ENCODE measurements at places on chromosomes 7 and 10. TPM values are rescaled to one million over a fixed set of nuclear protein-coding genes. Genes with fewer than 3 reads are reported as not detected.

DNA sequence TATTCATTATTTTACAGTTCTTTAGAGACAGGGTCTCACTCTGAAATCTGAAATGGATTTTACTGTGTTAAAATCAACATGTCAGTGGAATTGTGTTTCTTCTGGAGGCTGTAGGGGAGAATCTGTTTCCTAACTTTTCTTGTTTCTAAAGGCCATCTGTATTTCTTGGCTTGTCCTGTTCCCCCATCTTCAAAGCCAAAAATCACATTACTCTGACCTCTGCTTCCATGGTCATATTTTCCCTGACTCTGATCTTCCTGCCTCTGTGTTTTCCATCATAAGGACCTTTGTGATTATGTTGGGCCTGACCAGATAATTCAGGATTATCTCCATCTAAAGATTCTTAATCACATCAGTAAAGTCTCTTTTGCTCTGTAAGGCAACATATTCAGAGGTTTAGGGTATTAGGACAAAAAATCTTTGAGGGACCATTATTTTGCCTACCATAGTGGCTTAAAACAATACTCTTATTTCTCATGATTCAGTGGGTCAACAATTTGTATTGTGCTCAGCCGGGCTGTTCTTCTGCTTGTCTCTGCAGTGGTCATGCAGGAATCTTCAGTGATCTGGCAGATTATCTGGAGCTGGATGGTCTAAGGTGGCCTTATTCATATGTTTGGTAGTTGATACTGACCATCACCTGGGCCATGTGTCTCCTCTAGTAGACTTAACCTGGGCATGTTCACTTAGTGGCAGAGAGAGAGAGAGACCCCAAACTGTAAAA lies 5.7 kb downstream of the ANLN start:
- no peak for DNase-seq

- no peak for DNase-seq
Measured at GRCh38 chr10:49307921-49308320, 9.0 kb downstream of the C10orf71 start.

DNA sequence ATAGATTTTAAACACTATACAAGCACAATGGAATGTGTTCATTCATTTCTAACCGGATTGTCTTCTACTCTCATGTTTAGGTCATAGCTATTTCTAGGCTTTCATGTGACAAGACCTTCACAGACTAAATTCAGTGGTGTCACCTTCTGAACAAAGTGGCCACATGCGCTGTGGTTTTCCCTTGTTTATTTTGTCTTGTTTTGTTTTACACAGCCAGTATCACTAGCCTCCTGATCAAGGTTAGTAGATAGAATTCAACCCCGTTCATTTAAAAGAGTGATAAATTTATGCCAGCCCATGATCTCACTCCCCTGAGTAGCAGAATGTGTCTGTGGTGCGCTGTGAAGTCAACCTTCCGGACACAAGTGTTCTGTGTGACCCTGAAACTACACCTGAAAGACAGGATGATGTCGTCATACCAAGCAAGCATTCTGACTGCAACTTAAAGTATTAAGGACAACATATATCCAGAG lies 209.1 kb downstream of the CREB5 start:
- DNase-seq: no peak

GRCh38 chr10:52170776-52171175 lies 143.3 kb upstream of the DKK1 start:
- no peak for DNase-seq

- no peak for DNase-seq
Measured at GRCh38 chr10:102511583-102512274, 8.0 kb downstream of the SUFU start.

DNA sequence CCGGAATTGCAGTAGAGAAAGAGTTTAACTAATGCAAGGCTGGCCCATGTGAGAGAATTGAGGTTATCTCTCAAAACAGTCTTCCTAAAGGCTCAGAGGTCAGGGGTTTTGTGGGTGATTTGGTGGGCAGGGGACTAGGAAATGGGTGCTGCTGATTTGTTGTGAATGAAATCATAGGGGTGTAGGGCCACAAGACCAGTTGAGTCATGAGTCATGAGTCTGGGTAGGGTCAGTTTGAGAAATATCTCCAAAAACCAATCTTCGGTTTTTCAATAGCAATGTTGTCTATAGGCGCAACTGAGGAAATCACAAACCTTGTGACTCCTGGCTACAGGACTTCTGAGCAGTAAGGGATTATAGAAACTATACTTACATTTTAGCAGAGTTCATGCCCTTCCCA lies 460.0 kb upstream of the NRP1 start:
- DNase-seq: no peak

- DNase-seq: peak; percentile 7
Measured at GRCh38 chr7:2930310-2931033, 86.4 kb upstream of the GNA12 start.

- no peak for DNase-seq
Measured at GRCh38 chr10:26222563-26222962, 6.0 kb downstream of the GAD2 start.

- no peak for DNase-seq
Measured at GRCh38 chr7:24716480-24717246, 40.6 kb downstream of the GSDME start.

DNA sequence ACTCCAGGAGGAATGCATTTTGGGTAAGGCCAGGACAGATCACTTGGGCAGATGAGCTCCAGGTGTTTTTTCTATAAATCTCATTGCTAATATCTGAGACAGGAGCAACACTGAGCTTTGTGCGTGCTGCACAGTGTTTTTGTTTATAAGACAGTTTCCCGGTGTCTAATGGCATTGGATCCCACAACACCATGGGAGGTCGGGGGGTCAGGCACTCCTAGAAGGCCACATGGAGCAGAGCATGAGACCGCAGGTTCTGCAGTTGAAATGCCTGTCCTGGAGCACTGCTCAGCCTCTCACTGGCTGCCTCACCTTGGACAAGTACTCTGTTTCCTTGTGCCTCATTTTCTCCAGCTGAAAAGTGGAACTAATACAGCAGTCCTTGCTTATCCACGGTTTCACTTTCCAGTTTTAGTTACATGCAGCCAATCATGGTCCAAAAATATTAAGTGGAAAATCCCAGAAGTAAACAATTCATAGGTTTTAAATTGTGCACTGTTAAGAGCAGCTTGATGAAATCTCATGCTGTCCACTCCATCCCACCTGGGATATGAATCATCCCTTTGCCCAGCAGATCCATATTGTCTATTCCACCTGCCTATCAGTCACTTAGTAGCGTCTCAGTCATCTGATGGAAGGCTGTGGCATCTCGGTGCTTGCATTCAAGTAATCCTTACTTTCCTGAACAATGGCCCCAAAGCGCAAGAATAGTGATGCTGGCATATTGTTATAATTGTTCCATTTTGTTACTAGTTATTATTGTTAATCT lies 35.2 kb downstream of the ATXN7L1 start:
- no peak for DNase-seq

- no peak for DNase-seq
Measured at GRCh38 chr10:128475686-128476367, 349.6 kb upstream of the MKI67 start.

GRCh38 chr10:131172433-131172832 lies 139.1 kb downstream of the TCERG1L start:
- DNase-seq: no peak

GRCh38 chr10:27258492-27258837 lies 17.9 kb upstream of the ACBD5 start:
- DNase-seq: no peak

GRCh38 chr10:131195116-131195515 lies 116.4 kb downstream of the TCERG1L start:
- DNase-seq: no peak

GRCh38 chr7:45962861-45963260 lies 41.8 kb upstream of the IGFBP3 start:
- DNase-seq: no peak

DNA sequence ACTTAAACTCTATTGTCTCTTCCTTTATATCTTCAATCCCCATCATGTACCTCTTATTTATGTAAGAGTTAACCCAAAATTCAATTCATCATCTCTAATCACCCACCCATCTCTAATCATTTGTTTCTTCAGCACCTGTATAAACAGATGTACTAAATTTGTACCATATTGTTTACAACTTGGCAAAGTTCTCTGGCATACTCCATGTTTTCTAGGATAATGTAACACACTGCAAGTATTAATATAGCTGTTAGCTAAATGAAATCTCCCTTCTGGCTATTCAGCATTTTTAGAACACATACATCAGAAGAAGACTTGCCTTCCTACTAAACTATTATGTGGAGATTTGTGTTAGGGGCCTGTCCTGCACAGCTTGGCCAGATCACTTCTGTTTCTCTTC lies 33.1 kb downstream of the MALSU1 start:
- DNase-seq: no peak

GRCh38 chr7:2920956-2921652 lies 77.0 kb upstream of the GNA12 start:
- DNase-seq: no peak

DNA sequence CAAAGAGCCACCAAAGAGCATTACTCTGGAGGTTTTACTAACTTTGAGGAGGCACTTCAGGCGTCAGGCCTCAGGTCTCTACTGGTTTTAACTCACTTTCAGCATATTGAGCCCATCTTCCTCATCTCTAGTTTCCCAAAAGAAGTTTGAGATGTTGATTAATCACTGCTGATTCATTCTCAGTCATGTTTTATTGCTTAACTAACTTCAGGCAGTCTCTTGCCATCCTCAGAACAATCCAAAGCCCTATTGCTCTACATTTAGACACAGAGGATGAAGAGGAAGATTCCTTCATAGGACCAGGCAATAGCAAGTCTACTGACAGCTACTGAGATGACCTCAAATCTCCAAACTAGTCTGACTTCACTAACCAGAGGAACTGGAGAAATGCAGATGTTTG lies 39.1 kb upstream of the BET1 start:
- no peak for DNase-seq

DNA sequence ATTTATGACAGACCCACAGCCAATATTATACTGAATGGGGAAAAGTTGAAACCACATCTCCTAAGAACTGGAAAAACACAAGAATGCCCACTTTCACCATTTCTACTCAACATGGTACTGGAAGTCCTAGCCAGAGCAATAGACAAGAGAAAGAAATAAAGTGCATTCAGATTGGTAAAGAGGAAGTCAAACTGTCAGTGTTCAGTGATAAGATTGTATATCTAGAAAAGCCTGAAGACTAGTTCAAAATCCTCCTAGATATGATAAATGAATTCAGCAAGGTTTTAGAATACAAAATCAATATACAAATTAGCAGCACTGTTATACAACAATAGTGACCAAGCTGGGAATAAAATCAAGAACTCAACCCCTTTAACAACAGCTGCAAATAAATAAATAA lies 6.9 kb upstream of the ZNF138 start:
- DNase-seq: no peak

DNA sequence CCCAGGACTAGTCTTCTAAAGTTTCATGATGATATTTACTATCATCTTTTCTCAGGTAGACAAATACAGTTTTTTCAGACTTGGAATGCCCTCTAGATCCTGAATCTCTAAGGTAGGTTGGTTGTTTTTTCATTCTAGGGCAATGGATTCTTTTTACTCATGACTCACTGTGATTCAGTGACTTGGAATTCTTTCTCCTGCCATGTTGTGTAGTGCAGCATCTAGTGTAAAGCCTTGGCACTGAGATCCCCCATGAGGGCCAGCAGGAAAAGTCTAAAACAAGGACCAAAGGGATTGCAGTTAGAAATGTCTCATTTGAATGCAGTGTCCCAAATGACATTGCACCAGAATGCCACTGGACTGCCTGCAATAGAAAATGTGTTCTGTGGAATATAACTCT lies 430.4 kb downstream of the NEBL start:
- no peak for DNase-seq

DNA sequence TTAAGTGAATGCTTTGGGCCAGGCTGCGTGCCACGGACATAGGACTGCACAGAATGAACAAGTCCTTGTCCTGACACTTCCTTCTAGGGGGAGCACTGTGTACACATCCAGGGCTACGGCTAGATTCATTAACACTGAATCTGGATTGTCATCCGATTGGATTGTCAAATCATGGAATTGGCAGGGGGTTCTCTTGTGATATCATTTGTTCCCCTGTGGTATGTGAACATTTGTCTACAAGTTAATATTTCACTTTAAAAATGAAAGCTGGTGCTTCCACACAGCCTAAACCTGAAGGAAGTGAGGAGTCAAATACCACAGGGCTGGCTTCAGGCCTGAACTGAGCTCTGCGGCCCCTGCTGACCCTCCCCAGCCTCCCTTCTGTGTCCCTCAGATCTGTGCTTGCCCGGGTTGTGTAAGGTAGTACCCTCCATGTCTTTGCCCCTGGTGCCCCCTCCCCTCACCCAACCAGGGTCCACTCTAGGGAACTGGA lies 75.6 kb downstream of the SNX10 start:
- DNase-seq: no peak

DNA sequence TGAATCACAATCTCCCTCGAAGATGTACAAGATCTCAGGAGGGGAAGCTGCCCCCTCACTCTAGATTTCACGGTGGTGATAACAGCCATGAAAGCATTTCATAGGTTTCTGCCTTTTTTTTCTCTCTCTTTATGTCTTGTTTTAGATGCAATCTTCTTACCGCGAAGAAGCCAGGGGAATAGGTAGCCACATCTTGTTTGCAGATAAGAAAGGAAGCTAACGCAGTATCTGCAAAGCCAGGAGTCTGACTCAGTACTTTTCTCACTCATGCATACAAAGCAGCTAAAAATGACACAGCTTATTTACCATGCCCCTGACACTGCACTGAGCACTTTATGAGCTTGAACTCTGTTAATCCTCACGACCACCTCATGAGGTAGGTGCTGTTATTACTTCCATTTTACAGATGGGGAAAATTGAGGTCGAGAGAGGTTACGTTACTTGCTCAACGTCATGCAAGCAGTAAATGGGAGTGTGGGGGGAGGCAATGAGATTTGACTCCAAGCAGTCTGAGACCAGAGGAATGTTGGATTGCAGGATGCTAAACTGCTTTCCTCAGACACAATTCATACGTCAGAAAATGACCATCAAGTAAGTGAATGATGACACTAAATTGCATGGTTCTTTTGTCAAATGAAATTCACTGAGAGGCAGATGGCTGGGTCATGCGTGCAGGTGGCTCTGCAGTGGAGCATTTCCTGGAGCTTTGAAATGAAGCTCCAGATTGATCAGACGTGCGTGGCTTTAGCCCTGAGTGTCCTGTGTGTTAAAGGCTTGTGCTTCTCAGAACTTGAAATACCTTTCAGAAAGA lies 3.3 kb downstream of the MAP3K8 start:
- DNase-seq: no peak

Gene GIMAP4
- total RNA-seq: 40.2 TPM

Gene PRKAG2
- 113 TPM for total RNA-seq

Gene SLC26A3
- not detected for total RNA-seq

Gene MRC1
- total RNA-seq: 26.7 TPM

Gene SFRP5
- total RNA-seq: 1.3 TPM

Gene PNLIPRP3
- not detected for total RNA-seq

Gene POU6F2
- not detected for total RNA-seq

Gene TUBAL3
- total RNA-seq: 0.12 TPM

Gene PRXL2A
- 119 TPM for total RNA-seq

Data from left ventricle myocardium superior (tissue), 1 donor.